ENCODE measurements at places on chromosomes 6 and 20.

DNA sequence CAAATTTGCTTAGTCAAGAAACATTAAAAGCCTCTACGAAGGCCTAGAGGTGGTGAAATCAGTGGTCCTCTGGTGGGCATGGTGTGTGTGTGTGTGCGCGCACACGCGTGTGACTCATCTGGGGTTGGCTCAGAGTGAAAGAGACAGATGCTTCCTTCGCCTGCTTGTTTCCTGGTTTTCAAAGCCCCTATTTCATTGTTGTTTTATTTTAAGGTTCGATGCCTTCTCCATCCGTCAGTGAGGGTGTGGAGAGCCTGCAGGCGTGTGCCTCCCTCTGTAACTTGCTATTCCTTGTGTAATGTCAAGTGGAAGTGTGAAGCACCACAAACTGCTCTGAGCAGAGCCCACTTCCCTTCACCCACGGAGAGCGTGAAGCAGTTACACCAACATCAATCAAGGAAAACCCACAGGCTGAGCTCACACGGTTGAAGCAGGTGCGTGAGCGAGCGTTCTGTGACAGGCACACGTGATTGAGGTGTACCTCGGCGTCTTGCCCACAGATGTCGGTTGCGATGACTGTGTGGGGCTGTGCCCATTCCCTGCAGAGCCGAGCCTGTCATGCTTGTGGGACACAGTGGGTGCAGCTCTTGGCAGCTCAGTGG lies 233.9 kb downstream of the PRL start:
- DNase-seq = no peak

GRCh38 chr6:17740559-17741220 lies 34.0 kb upstream of the NUP153 start:
- DNase-seq = no peak

DNA sequence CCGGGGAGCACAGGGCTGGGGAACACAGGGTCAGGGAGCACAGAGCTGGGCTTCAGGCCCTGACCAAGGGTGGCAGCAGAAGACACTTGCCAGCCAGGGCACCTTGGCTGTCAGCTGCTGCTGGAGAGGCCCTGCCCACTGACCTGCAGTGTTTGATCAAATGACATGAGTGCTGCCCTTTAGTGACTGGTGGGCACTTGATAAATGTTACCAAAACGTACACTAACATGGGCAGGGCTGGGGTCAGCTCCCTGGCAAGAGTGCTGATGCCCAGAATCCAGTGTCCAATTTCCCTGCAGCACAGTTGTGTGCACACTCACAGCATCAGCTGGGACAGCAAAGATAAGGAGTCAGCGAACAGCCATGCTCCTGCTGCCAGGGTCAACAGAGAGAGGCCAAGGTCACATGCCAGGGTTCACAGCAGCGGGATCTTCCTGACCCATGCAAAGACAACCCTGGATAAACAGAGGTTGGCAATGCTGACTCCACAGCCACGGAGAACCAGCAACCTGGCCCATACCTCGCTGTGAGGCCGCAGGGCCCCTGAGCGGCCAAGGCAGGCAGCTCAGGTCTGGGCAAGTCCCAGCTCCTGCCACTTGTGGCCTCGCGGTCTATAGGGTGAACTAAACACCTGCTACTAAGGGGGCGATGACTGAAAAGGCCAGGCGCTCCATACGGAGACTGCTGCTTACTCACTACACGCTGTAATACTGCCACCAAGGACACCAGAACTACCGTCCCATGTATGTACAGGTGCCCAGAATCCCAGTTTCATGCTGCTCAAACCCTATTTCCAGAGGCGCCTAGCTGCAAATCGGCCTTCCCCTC lies 46.3 kb downstream of the NINL start:
- no peak for DNase-seq

GRCh38 chr20:44600758-44601201 lies 18.4 kb downstream of the PKIG start:
- DNase-seq = no peak

GRCh38 chr6:3737149-3737830 lies 14.2 kb downstream of the PXDC1 start:
- no peak for DNase-seq

DNA sequence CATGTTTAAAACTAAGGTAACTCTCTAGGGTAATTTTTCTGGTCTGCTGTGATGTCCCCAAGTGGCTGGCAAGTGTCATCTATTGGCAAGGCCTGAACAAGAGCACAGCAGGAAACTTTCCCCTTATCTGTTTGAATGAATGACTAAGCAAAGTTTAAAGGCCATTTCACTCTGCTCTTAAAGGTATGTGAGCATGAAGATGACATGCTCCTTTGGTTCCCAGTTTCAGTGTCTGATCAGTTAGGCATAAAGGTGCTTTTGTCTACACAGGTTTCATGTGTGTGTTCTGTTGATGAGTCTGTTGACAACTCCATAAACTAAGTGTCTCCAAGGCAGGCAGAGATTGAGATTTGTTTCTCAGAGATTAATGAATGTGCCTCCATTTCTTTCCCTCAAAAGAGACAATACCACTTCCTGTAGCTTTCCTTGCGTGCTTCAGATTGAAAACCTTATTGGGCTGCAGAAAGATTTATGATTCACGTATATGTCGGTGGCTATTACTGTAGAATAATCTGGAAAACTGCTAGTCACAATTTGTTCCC lies 83.9 kb downstream of the MAP3K7 start:
- no peak for DNase-seq

DNA sequence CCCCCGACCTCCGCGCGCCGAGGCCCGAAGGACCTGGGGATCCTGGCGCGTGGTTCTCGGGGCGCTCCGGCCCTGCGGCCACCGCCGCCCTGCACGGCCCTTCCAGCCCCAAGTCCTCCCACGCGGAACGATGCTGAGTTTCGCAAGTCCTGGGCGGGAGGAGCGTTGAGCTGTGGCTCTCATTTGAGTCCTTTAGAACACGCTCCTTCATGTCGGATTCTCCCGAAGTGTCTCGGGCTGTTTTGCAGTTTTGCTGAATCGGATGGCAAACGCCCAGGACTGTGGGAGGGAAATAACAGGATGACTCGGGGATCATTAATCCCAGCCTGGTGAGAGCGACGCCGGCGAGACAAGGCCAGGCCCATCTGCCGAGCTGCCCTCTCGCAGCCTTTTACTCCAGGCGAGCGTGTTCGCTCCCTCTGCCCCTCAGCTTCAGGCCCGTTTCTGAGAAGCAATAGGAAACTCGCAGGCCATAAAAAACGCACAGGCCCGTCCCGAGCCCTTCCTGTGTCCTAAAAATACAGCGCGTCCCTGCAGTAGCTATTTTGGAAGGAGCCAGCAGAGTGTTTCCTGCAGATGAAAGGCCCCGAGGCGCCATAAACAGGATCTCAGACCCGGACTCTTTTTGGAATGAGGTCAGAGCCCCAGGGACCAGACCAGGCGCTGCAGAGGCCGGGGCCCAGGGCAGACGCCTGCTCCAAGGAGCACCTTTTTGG lies 153.5 kb downstream of the DLL1 start:
- DNase-seq = no peak

DNA sequence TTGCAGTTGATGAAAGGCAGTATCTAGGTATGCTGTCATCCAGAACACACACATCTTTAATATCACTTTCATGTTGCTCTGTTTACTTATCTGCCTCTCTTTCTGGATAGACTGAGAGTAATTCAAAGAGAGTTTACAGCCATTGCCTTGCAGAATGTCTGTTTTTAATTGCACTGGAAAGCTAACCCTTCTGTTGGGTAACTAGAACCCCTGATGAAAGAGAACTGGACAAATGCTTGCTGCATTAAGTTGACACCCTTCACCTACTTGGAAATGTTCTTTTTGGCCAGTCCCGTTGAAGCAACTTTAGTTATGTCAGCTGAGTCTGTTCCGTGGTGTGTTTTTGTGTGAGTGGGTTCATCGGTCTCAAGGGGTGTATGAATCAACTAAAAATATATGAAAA lies 383.8 kb upstream of the CITED2 start:
- DNase-seq = no peak

DNA sequence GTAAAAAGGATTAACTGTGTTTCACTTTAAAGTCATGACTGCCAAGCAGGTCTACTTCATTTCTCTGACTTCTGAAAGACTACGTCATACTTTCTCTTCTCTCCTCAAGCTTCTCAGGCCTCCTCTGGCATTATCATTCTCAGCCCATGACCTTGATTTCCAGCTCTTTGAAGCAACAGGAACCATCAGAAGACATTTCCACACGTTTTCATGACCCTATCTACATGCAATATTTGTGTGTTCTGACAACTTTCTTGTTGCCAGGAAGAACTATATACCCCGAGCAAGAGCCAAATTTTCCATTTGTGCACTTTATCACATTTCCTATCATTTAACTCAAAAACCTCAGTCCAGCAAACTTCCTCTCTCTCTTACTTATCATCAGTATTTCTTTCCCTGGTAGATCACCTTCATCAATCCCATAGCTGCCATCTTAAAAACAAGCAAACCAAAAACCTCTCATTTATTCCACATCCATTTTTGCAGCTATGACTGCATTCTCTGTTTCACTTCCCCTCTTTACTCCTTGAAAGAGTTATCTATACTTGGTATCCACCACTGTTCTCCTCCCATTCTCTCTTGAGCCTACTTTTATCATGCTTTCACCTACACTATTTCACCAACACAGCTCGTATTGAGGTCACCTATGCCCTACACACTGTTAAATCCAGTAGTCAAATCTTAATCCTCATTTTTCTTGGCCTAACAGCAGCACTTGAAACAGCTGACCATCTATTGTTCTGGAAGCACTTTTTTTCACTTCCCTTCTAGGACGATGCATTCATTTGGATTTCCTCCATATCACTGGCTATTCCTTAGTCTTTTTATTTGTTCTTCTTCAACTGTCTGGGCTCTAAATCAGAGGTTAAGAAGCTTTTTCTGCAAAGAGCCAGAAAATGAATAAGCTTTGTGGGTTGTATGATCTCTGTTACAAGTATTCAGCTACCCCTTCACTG lies 47.1 kb downstream of the STX7 start:
- DNase-seq = no peak

DNA sequence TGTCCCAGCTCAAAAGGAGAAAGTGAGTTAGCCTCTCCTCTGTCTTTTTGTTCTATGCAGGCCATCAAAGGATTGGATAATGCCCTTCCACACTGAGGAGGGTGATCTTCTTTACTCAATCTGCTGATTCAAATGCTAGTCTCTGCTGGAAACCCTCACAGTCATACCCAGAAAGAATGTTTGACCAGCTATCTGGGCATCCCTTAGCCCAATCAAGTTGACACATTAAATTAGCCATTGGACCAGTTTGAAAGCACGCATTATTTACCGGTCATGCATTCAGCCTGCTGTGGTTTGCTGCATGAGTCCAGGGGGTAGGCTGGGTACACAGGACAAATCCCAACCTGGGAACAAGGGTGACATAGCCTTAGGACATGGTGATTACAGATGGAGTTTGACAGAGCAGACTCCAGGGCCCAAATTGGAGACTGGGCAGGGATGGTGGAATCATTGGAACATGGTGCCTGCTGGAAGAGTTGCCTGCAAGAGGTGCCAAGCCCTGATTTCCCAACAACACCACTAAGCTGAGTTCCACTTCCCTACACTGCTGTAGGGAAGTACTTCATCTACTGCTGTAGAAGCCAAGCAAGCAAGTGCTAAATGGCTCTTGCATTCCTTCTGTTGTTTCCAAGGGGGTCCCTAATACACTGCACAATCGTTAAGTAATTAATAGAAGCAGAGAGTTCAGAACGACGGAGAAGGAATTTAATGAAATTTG lies 87.7 kb downstream of the RNF182 start:
- no peak for DNase-seq

- no peak for DNase-seq
Measured at GRCh38 chr20:11168026-11168425, 494.2 kb upstream of the JAG1 start.

GRCh38 chr6:20261685-20262084 lies 49.4 kb upstream of the MBOAT1 start:
- DNase-seq = no peak

DNA sequence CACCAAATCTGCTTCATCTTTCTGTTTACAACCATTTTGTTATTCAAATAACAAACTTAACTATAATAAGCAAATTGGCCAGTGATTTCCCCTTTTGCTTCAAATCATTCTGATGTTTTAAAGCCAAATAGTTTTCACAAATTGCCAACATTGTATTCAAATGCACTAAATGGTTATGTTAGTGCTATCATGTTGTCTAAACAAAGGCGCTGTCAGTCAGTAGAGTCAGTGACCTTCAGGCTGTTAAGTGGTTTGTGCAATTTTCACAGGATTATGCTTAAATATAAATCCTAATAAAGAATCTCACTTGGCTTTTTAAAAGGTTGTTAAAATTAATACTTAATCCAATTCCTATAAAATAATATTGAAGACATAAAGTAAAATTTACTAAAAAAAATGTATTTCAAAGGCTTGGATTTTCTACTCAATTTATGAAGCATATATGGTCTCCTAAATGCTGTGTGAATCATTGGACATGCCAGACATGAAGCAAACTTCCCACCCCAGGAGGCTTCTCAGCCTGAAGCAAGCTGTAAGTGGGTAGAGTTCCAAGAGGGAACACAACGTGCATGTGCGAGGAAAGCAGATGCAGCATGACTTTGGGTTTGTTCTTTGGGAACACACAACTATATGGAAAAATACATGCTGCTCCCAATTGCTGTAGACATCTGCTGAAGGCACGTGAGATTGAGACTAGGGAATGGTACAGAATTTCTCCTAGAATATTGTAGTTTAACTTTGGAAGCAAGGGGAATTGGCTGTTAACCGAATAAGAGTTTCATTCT lies 54.9 kb downstream of the RSPO3 start:
- no peak for DNase-seq

DNA sequence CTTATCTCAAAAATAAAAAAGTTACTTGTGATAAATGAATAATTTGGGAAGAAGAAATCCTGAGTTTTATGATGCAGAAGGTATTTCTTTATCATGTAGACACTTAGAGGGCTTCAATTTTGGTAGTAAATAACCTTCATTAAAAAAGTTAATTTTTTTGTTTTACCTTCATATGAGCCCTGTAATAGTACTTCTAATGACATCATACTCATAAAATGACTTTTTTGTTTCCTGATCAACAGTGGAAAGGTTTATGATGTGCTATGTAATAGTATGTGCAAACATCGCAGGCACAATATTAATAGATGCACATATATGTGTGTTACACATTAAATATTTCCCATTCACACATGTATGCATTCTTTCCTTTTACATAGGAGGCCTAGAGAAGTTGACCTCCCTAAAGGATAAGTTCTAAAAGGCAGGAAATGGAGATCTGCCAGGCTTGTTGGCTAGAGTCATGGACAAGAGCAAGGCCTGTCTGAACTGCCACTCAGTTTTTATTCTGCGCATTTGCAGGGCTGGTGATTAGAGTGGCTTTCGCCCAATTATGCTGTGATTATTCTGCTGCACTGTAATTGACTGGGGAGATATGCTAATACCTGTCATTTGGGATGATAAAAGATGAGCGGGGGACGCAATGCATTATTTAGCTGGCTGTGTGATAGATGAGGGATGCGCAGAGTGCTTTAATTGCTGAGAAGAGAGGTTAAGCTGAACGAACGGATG lies 272.6 kb downstream of the TMEM242 start:
- DNase-seq = no peak

- no peak for DNase-seq
Measured at GRCh38 chr6:138432063-138432356, 28.0 kb downstream of the HEBP2 start.

GRCh38 chr6:166864333-166864732 lies 92.0 kb downstream of the RNASET2 start:
- DNase-seq = no peak
